ENCODE measurements at places on chromosomes 2 and 18. TPM values are rescaled to one million over a fixed set of nuclear protein-coding genes. Genes with fewer than 3 reads are reported as not detected.

ANKRD36 gene
- 52.5 TPM for total RNA-seq

SERPINB2 gene
- total RNA-seq = not detected

DLX1 gene
- total RNA-seq = not detected

SPC25 gene
- total RNA-seq = 3.7 TPM

CD8A gene
- not detected for total RNA-seq

ALPP gene
- not detected for total RNA-seq

CAPN14 gene
- total RNA-seq = 0.13 TPM

UPP2 gene
- 0.13 TPM for total RNA-seq

FAM237A gene
- total RNA-seq = not detected

SCYGR4 gene
- total RNA-seq = 0.11 TPM

OR6B2 gene
- not detected for total RNA-seq

KCTD18 gene
- 27.8 TPM for total RNA-seq

PXDN gene
- 347 TPM for total RNA-seq

B4GALT6 gene
- 10.9 TPM for total RNA-seq

DTNA gene
- 1.8 TPM for total RNA-seq

SLC19A3 gene
- total RNA-seq = 9.3 TPM

SCTR gene
- total RNA-seq = not detected

G6PC2 gene
- not detected for total RNA-seq

Data from articular chondrocyte of knee joint (primary cell).